Heart left ventricle (tissue), 16 donors: ENCODE measurements at places on chromosomes 5 and 9. TPM values are rescaled to one million over a fixed set of nuclear protein-coding genes. Genes with fewer than 3 reads are reported as not detected.
A peak's percentile ranks its signal among the peaks of the same experiment; 100 is the strongest.

GRCh38 chr5:77010243-77010642 lies 20.0 kb upstream of the AGGF1 start:
- H3K4me3 ChIP-seq: no peak overlapping the region
- DNase-seq: no peak
- no peaks in the 10 kb centered on the region for H3K36me3 ChIP-seq
- no peak overlapping the region for H3K27ac ChIP-seq
- no peaks in the 10 kb centered on the region for H3K27me3 ChIP-seq

DNA sequence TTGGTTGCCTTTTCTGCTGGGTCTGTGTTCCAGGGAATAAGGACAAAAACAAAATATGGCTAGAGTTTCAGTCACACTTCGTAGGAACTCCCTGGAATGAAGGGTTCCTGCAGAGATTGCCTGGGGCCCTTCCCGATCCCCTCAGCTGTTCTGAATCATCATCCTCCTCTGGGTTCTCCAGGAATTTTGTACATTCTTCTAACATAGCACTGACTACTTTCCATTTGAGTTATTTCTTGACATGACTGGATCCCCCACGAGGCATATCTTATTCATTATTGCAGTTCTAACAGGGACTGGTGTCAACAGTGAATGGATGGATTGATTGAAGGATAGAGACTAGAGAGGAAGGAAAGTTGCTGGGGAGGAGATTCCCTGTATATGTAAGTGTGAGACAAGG lies 49.2 kb upstream of the TNC start:
- H3K4me1 ChIP-seq: no peaks in the 10 kb centered on the region
- no peak overlapping the region for H3K27ac ChIP-seq
- no peak overlapping the region for H3K4me3 ChIP-seq
- H3K36me3 ChIP-seq: no peaks in the 10 kb centered on the region
- H3K27me3 ChIP-seq: no peaks in the 10 kb centered on the region

DNA sequence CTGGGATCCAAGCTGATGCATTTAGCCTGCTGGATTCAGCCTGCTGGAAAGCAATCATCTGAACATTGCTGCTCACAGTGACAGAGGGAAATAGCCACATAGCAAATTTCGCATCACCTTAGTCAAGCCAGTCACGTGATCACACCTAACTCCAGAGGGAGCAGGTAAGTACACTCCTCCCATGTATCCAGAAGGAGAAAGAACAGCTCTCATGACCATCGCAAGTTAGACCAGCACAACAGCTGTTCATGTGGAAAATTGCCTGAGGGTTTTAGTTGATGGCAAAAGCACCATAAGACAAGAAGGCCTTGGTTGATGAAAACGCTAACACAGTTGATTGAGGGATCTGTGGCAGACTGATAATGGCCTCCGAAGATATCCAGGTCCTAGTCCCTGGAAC lies 34.2 kb upstream of the MYO10 start:
- H3K36me3 ChIP-seq: no peaks in the 10 kb centered on the region
- no peak for DNase-seq
- no peaks in the 10 kb centered on the region for H3K27me3 ChIP-seq
- no peak overlapping the region for H3K4me3 ChIP-seq

- H3K27ac ChIP-seq: peak overlapping the region; percentile 63
- no peaks in the 10 kb centered on the region for H3K27me3 ChIP-seq
- peaks cover 32% of the 10 kb centered on the region for H3K4me1 ChIP-seq
- no peaks in the 10 kb centered on the region for H3K36me3 ChIP-seq
- peak; percentile 78 for DNase-seq
- H3K4me3 ChIP-seq: no peak overlapping the region
Observed at GRCh38 chr9:68738358-68738757, 33.3 kb downstream of the PIP5K1B start.

- H3K27ac ChIP-seq: no peak overlapping the region
- H3K27me3 ChIP-seq: no peaks in the 10 kb centered on the region
- no peaks in the 10 kb centered on the region for H3K36me3 ChIP-seq
Observed at GRCh38 chr9:78292716-78293497, 4.0 kb upstream of the PSAT1 start.

DNA sequence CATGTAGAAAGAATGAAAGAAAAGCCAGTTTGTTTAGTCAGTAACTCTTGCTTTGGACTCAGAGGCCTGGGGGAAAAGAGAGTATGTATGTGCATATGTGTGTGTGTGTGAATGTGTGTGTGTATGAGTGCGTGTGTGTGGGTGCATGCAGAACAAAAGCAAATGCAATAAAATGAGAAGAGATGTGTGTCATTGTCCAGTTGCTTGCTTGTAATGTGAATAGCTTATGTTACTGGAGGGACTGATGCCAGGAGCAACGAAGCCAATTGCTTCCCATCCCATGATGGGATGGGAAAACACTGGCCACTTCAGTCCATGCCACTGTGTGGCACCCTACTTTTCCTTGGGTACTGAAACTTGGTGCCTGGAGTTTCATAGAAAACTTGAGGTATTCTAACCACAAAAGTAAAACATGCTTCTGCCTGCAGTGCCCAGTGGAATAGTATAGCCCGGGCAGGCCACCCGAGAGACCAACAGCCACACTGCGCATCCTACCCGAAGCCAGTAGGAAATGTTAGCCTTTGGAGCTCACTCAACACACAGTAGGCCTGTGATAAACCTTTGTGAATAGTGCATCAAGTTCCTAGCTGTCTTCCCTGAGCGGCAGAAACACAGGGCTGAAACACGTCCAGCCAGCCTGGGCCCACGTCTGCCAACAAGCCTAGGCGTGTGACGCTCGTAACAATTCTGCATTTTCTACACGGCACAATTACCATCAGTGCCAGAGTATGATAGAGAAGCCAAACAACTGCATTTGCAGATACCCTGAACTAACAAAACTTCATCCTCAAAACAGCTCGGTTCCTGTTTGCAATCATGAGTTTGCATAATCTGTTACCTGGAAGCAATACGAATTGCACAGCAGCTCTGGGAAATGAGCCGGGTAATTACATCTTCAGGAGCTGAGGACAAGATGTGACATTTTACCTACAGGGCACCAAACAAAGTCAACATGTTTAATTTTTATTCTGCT lies 198.1 kb downstream of the SYK start:
- H3K36me3 ChIP-seq: no peaks in the 10 kb centered on the region
- peaks cover 2% of the 10 kb centered on the region for H3K4me1 ChIP-seq
- no peak overlapping the region for H3K4me3 ChIP-seq
- H3K27me3 ChIP-seq: no peaks in the 10 kb centered on the region
- DNase-seq: no peak

Gene MRPL41
- total RNA-seq: 303 TPM

GRCh38 chr9:3942361-3942760 lies 357.5 kb downstream of the GLIS3 start:
- H3K27ac ChIP-seq: no peak overlapping the region
- no peaks in the 10 kb centered on the region for H3K4me1 ChIP-seq
- no peaks in the 10 kb centered on the region for H3K36me3 ChIP-seq
- no peaks in the 10 kb centered on the region for H3K27me3 ChIP-seq

- H3K27ac ChIP-seq: peak overlapping the region; percentile 99
- H3K27me3 ChIP-seq: no peaks in the 10 kb centered on the region
- H3K4me3 ChIP-seq: peak overlapping the region; percentile 94
- no peaks in the 10 kb centered on the region for H3K36me3 ChIP-seq
Observed at GRCh38 chr9:97985058-97985861, 2.1 kb downstream of the ANP32B start.

GRCh38 chr5:134101686-134102439 lies 12.6 kb upstream of the TCF7 start:
- no peak overlapping the region for H3K4me3 ChIP-seq
- H3K27ac ChIP-seq: no peak overlapping the region
- peak; percentile 64 for DNase-seq
- H3K36me3 ChIP-seq: no peaks in the 10 kb centered on the region

- H3K4me1 ChIP-seq: no peaks in the 10 kb centered on the region
- no peak overlapping the region for H3K4me3 ChIP-seq
- no peaks in the 10 kb centered on the region for H3K27me3 ChIP-seq
- no peak for DNase-seq
Observed at GRCh38 chr5:68612972-68613371, 397.4 kb downstream of the PIK3R1 start.

- peak overlapping the region; percentile 74 for H3K27ac ChIP-seq
- no peak for DNase-seq
- H3K36me3 ChIP-seq: no peaks in the 10 kb centered on the region
- H3K27me3 ChIP-seq: no peaks in the 10 kb centered on the region
Observed at GRCh38 chr5:159032656-159033350, 66.9 kb downstream of the EBF1 start.

DNA sequence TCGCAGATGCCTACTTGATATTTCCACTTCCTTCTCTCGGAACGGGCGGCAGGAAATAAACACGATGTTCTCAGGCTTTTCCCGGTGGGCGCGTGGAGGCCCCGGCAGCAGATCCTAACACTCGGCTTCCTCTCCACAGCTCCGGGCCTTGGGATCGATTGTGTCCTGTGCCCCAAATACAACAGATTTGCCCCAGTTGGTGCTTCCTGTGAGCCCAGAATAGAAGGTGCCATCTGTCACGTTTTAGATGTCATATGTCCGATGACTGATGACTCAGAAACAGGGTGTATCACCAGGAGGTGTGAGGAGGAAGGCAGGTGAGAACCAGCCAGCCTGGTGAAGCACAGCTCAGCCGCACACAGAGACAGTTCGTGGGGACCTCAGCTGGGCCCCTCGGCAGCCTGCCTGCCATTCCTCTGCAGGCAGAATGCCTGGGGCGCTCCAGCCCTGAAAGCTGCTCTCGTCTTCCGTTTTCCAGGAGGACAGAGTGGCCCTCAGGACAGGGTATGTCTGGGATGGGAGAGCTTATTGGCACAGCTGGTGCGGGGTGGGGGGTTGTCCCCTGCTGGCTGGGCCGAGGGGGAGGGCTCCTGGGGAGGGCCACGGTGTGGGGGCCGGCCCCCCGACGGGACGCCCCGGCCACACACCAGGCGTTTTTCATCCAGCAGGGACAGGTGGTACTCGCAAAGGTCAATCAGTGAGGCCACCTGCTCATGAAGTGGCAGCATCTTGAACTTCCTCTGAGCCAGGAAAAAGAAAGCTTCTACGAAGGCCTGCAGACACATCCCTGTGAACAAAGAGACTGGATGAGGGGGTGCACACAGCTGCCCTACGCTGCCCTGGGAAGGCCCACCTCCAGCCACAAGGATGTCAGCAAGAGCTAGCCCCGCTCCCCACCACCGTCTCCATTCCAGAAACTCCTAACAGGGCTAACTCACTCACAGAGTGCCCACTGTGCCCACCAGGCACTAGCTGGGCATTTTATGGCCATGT lies 171.0 kb downstream of the DAB2IP start:
- no peak overlapping the region for H3K4me3 ChIP-seq
- no peaks in the 10 kb centered on the region for H3K36me3 ChIP-seq
- H3K27me3 ChIP-seq: no peaks in the 10 kb centered on the region
- H3K27ac ChIP-seq: no peak overlapping the region
- H3K4me1 ChIP-seq: peaks cover 8% of the 10 kb centered on the region
- DNase-seq: peak; percentile 59

Gene HSPB3
- total RNA-seq: 317 TPM

Gene ADAMTS12
- total RNA-seq: 1.7 TPM

DNA sequence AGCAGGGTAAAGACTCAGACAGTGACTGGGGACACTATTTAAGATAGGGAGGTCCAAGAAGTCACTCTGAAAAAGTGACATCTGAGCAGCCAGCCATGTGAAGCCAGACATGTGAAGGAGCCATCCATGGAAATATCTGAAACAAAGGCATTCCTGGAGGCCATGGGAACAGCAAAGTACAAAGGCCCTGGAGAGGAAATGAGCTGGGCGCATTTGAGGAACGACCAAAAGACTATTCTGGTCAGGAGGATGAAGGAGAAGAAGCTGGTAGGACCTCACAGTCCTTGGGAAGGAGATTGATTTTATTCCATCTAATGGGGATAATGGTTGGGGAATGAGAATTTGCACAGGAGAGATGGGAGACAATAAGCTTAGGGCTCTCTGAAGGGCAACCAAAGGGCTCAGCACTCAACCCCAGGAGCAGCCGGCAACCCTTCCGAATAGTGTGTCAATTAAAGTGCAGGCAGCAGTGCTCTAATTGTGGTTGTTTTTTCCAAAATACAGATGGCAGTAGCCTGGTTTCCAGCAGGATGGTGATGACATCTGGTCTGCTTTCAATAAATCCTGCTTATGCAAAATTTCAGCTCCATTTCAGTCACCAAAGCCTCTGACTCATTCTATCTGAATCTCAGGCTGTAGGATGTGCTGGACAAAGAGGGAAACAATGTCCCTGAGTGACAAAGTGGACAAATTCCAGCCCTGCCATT lies 26.7 kb downstream of the FOXI1 start:
- H3K27me3 ChIP-seq: no peaks in the 10 kb centered on the region
- no peak for DNase-seq
- H3K36me3 ChIP-seq: no peaks in the 10 kb centered on the region
- H3K27ac ChIP-seq: no peak overlapping the region

GRCh38 chr5:62256161-62257019 lies 49.6 kb upstream of the KIF2A start:
- no peaks in the 10 kb centered on the region for H3K27me3 ChIP-seq
- H3K36me3 ChIP-seq: no peaks in the 10 kb centered on the region
- DNase-seq: no peak
- no peak overlapping the region for H3K4me3 ChIP-seq

DNA sequence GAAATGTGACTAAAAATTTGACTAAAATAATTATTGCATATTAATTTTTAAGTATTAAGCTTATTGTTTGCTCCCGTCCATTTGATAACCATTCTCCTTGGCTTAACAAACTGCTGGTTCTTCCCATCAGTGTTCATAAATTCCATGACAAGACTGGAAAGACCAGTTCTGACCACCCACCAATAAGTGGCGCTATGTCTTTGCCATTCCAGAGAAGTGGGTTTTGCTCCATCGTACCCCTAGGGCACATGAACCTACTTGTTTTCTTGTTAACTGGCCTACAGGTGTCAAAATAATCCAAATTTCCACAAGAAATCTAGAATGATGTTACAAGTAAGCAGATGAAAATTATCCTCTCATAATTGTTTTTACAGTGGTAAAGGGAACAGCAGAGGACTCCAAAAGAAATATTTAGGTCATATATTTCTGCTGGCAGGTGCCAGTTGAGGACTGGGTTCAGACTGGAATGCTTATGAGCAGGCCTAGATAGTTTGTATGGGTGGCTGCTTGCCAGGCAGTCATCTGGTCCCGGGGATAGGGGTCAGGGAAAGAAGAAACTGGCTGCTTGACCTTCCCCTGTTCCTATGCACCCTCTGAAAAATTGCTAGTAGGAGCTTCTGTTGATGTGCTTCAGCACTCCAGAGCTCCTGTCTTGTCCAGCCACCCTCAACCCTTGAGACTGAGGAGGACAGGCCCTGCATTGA lies 283.1 kb upstream of the ADAMTSL1 start:
- H3K4me3 ChIP-seq: no peak overlapping the region
- H3K27me3 ChIP-seq: no peaks in the 10 kb centered on the region
- H3K27ac ChIP-seq: no peak overlapping the region
- no peak for DNase-seq
- no peaks in the 10 kb centered on the region for H3K4me1 ChIP-seq
- no peaks in the 10 kb centered on the region for H3K36me3 ChIP-seq

- H3K27me3 ChIP-seq: no peaks in the 10 kb centered on the region
- no peak for DNase-seq
- H3K36me3 ChIP-seq: no peaks in the 10 kb centered on the region
- H3K4me3 ChIP-seq: no peak overlapping the region
Observed at GRCh38 chr5:127355337-127355736, 64.7 kb downstream of the MEGF10 start.
